ENCODE measurements at places on chromosomes 3 and 15. TPM values are rescaled to one million over a fixed set of nuclear protein-coding genes. Genes with fewer than 3 reads are reported as not detected.

The OIP5 gene
- not detected for total RNA-seq

The TNFAIP8L3 gene
- 4.8 TPM for total RNA-seq

The SLC51A gene
- total RNA-seq, result 0.51 TPM

The DZIP1L gene
- total RNA-seq, result 7.2 TPM

The GOLGA8T gene
- total RNA-seq, result 1.6 TPM

The PLAAT1 gene
- 9.2 TPM for total RNA-seq

The C3orf52 gene
- total RNA-seq, result 5.1 TPM

The ESYT3 gene
- 2.4 TPM for total RNA-seq

DNA sequence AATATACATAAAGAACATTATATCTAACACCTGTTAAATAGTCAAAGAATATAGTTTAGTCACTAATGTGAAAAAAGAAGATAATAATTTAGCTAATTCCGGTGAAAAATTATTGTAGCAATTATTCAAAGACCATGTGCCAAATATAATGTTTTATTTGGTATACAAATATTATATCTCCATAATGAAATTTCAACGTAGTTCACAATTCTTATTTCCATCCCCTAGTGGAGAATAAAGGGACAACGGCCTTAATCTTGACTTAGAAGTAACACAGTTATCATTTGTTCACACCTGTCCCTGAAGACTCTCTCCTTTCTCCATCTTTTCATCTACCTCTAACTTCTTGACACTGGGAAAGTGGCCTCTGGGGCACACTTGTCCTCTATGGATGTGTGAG, 213.4 kb downstream of the ERC2 start:
- DNase-seq, result no peak

GRCh38 chr15:48432688-48433087, 101.5 kb downstream of the DUT start:
- DNase-seq, result no peak

DNA sequence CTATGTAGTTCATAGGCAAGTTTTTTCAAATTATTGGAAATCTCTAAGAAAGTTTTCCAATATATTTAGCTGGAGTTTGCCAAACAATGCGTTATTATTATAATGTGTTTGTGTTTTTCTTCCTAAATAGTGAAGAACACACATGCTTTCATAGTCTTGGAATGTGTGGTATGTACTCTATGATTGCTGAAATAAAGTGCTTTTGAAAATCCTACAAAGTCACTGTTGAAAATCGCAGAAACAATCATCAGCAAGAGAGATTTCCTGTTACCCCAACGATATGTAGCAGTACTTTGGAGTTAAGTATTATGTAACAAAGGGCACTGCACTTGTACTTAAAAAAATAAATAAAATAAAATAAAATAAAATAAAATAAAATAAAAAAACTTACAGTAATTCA, 796.2 kb downstream of the NAALADL2 start:
- no peak for DNase-seq

DNA sequence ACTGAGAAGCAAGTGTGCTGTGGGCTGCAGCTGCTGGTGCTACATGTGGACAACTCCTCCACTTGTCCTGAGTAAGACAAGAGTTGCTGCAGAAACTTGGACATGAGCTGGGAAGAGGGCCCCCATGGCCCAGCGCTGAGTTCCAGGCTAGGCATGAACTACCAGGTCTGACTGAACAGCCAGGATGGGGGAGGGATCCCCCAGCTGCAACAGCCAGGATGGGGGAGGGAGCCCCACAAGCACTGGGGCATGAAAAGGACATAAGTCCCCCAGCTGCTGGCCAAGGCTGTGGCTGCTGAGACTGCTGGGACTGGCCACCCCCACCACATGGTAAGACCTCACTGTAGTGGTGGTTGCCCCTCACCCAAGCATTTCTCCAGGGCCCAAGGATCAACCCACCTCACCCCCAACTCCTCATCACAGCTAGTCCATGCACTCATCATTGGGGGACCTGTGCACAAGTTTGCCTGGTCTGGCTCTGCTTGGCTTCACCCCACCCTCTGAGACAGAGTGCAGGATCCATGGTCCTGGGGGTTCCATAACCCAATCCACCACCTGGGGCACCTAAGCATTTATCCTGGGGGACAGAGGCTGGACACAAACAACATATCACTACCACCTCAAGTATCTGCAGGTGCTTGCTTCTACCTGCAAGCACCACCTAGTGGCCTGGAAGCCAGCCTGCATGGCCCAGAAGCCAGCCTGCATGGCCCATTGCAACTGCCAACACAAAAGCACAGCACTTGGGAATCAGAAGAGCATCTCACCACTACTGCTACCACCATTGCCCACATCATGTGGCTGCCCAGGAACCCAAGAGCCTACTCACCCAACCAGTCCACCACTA, 84.5 kb upstream of the STT3B start:
- no peak for DNase-seq

- DNase-seq, result no peak
Observed at GRCh38 chr15:96130734-96131133, 199.8 kb upstream of the NR2F2 start.

- DNase-seq, result no peak
Observed at GRCh38 chr3:25335356-25335755, 92.7 kb upstream of the RARB start.

DNA sequence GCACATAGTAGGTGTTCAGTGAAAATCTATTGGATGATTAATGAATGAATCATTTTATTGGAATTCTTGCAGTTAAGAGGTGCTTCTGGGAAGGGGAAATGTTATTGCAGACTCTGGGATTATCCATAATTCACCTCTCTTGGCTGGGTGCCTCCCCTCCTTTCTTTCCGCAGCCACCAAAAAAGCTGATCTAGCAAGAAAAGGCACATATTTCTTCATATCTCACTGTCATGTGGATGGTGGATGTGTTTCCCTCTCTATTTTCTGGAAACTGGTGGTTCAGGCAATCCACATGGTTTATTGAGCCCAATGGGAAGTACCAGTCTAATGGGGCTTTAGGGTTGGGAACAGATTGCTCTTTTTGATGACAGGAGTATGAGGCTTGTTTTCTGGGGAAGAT, 151.1 kb upstream of the ROPN1 start:
- no peak for DNase-seq

GRCh38 chr3:150247441-150247840, 160.7 kb upstream of the TSC22D2 start:
- DNase-seq, result no peak

GRCh38 chr15:70306582-70306981, 208.9 kb upstream of the TLE3 start:
- no peak for DNase-seq

DNA sequence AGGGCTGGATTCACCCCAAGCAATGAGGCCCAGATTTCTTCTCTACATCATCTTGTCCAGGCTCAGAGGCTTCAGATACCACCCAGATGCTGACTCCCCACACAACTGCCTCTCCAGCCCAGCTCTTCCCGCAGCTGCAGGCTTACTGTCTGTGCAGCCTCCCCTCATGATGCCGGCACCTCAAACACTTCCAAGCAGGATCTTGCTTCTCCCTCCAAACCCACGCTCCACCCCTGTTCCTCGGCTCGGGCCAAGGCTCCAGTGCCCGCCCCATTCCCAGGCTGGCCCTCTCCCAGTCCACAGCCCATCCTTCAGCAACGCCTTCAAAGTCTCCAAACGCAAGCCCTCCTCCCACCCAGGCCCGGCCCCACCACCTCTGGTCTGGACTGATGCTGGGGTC, 159.2 kb upstream of the LINGO1 start:
- no peak for DNase-seq

- DNase-seq, result no peak
Observed at GRCh38 chr3:105885256-105885655, 16.4 kb upstream of the CBLB start.

GRCh38 chr3:55519019-55519418, 31.9 kb upstream of the WNT5A start:
- no peak for DNase-seq

GRCh38 chr15:74589826-74590225, 25.8 kb upstream of the CLK3 start:
- no peak for DNase-seq

- no peak for DNase-seq
Observed at GRCh38 chr3:132543011-132543739, 53.9 kb upstream of the ACKR4 start.

GRCh38 chr3:102736288-102736974, 301.6 kb downstream of the ZPLD1 start:
- no peak for DNase-seq

DNA sequence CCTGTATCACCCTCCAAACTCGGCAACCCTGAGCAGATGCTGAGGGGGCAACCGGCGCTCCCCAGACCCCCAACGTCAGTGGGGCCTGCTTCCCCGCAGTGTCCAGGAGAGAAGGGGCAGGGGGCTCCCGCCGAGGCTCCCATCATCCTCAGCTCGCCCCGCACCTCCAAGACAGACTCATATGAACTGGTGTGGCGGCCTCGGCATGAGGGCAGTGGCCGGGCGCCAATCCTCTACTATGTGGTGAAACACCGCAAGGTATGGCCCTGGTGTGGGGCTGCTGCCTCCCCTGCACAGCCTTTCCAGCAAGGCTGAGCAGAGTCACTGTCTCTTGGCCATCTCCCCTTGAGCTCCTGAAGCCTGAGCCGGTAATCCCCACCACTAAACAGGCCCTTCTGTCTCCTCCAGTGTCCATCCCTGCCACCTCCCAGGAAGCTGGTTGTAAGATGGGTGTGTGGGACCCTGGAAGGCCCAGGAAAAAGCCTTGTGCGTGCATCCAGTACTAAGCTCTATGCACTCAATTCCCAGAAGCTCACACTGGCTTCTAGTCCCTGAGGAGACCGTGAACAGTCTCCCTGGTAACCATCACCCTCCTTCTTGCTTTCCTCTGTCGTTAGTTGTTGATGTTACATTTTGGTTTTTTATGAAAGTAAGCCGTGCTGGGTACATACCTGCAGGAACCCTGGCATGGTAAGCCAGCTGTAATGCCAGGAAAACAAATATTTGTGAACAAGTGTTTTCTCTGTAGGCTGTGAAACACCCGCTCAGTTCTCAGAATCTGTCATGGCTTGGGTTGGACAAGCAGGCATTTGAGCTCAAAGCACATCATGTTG, 63.3 kb downstream of the BOC start:
- DNase-seq, result no peak
